ENCODE measurements at places on chromosomes 7 and 10.

GRCh38 chr7:44218418-44219201 is 17.8 kb downstream of the YKT6 start:
- peak; percentile 79 for DNase-seq

GRCh38 chr7:17402628-17403278 is 104.3 kb downstream of the AHR start:
- no peak for DNase-seq

- no peak for DNase-seq
These were observed 6.4 kb downstream of the USP54 start for GRCh38 chr10:73584737-73585136.

DNA sequence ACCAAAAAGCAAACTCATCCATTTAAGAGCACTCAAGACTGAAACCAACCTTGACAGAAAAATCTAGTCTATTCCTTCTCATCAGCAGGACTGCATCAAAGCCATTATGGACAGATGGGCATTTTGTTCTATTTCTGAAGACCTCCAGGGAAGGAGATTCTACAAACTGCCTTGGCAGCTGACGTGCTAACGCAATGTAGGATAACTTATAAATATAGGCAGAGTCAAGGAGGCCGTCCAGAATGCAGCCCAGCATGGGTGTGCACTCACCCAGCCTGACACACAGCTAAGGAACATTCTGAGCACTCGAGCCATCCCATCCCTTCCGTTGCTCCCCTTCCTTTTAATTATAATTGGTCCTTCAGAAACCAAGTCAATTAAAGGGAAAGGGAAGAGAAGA is 25.3 kb upstream of the NEBL start:
- no peak for DNase-seq

- no peak for DNase-seq
These were observed 69.7 kb upstream of the EMX2 start for GRCh38 chr10:117472872-117473271.

- DNase-seq: no peak
These were observed 84.7 kb upstream of the IFRD1 start for GRCh38 chr7:112365551-112365950.

DNA sequence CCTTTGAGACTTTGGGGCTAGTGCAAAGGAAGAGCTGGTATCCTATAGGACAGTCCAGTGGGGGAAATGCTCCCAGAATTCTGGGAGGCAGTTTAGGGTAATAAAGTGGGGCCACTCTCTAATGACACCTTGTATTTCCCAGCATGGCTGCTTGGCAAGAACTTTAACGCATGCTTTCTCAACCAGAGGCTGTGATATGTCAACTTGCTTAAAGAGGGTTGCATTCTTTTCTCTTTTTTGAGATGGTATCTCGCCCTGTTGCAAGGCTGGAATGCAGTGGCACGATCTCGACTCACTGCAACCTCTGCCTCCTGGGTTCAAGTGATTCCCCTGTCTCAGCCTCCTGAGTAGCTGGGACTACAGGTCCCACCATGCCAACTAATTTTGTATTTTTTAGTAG is 38.4 kb downstream of the ALDH18A1 start:
- no peak for DNase-seq

DNA sequence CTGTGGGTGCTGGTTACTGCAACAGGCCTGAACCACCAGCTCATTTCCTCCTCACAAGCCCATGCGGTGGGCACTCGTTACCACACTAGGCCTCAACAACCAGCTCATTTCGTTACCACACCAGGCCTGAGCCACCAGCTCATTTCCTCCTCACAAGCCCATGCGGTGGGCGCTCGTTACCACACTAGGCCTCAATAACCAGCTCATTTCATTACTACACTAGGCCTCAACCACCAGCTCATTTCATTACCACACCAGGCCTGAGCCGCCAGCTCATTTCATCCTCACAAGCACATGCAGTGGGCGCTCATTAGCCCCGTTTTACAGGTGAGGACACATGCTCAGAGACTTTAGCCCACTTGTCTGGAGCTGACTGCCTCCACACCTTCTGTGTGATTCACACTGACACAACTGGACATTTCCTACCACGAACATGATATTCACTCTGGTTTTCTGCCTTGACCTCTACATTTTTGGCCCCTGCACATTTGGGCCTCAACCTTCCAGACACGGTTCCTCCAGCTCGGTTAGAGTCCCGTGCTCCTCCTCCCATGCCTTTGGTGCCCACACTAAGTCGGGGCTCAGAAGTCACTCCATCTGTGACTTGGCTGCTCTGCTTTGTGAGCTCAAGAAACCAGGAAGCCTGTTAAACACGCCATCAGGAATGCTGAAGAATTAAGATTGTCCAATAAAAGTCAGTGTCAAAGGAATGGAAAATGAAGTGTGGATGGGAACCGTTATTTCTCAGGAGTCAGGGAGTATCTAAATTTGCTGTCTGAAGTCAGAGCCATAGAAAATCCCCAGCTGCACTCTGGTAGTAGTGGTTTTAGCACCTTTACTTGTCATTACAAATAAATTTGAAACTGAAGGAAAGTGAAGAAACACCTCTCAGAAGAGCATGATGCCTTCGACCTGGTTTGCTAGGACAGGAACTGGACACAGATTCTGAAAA is 55.8 kb upstream of the LANCL2 start:
- no peak for DNase-seq

GRCh38 chr7:139047970-139048369 is 12.1 kb upstream of the ZC3HAV1L start:
- DNase-seq: no peak

DNA sequence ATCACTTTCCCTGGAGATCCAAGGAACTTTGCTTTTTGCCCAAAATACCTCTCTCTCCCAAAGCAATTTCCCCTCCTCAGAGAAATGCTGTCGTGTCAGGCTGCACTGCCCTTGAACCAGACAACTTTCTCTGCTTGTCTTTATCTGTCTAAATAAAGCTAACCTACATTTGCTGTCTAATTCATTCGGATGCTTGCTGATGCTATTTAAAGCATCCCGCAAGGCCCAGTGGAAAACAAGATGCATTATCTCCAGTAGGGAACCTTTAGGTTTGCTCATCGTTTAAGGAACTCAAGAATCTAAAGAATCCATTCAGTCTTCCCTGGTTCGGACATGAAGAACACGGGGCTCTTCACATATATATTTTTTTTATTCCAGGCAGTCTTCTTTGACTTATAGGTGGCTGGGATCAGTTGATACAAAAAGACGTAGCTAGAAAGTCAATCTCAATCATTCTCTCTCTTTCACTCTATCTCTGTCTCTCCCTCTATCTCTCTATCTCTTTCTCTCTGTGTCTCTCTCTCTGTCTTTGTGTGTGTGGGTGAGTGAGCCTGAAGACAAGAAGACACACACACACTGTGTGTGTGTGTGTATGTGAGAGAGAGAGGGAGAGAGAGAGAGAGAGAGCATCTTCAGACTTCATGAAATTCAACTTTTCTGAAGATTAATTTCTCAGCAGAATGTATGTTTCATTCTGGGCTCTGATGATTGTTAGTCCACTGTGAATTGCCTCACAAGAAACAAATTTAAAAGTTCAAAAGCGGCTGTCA is 92.8 kb upstream of the MKLN1 start:
- DNase-seq: no peak

- no peak for DNase-seq
These were observed 734.0 kb upstream of the ANKRD30A start for GRCh38 chr10:36391405-36391804.

- no peak for DNase-seq
These were observed 37.6 kb downstream of the RHOBTB1 start for GRCh38 chr10:60906411-60906810.

DNA sequence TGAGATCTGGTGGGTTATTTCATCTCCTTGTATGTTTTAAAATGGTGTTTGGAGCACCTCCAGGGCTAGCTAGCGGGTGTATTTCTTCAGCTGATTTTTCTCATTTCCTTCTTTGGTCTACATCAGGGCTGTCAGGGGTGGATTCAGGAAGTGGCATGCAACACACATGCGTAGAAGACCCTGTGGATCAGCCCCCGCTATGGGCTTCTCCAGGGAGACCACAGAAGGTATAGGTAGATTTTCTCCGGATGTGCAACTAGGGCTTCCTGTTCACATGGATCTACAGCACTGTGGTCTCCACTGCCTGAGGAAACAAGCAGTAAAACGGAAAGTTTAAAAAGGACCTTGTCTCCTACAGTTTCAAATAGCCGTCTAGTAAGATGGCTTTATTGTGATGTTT is 10.4 kb downstream of the NUB1 start:
- DNase-seq: no peak

GRCh38 chr7:97179454-97180104 is 62.1 kb downstream of the SDHAF3 start:
- DNase-seq: peak; percentile 56

GRCh38 chr10:54914049-54914448 is 113.0 kb upstream of the PCDH15 start:
- no peak for DNase-seq

DNA sequence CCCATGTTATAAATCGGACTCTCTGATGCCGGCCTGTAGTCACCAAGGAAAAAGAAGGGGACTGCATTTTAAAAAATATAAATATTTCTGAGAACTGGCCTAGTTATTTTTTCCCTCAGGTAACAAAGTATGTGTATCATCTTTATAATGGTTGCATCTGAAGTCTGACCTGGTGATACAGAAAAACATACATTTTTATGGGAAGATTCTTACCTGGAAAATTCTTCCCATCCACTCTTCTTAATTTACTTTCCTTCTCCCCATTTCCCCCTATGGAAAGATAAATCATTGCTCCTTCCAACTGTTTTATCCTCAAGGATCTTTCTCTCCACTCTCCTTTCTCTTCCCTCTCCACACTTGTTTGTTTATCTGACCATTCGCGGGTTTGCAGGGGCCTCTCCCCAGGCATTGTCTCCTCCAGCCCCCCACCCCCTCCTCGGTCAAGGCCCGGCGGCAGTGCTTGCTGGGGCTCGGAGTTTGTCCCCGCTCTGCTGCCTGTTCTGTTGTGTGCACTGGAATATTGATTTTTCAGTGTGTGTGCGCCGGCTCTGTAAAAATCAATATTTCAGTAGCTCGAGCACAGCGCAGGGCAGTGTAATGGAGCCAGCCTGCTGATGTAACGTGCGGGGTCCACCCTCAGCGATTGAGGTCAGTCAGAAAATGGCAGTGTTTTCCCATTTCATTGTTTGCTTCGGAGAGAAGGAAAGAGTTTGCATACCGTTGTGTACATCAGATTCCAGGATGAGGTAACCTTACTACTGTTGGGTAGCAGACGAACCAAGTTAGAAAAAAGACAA is 199.5 kb upstream of the NFE2L3 start:
- no peak for DNase-seq

DNA sequence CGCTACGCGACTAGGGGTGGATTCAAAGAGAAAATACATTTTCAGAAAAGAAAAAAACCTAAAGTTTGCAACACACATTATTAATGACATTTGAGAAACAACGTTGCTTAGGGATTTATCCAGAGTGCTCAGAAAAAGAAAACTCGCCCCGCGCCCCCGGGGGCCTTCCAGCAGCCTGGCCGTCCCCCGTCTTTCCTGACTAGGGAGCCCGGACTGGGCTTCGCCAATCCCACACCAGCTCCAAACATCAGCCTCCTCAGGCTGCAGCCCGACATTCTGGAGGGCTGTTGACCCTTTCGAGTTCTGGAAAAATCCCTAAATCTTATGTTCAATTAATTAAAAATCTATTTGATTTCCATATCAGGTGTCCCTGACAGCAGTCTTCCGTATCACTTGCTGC is 48.6 kb downstream of the CLEC2L start:
- DNase-seq: no peak

GRCh38 chr7:155865830-155866525 is 53.7 kb upstream of the SHH start:
- DNase-seq: no peak

DNA sequence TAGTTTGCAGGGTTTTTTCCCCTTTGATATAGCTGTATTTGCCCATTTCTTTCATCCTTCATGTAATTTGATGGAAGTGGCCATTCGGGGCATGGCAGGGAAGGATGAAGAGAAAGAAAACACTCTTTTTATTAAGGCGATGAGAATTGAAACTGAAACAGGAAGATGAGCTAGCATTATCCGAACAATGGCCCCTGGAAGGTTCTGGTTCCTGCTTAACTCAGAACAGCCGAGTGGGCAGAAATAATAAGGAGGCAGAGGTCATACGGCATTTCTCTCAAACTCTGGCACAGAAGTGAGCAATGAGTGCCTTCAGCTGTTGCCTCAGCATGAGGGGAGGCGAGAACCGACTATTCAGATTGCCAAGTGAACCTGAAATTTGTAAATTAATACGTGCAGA is 113.2 kb upstream of the MYO3A start:
- DNase-seq: no peak
